ENCODE measurements at places on chromosomes 12 and 14. TPM values are rescaled to one million over a fixed set of nuclear protein-coding genes. Genes with fewer than 3 reads are reported as not detected.
A peak's percentile ranks its signal among the peaks of the same experiment; 100 is the strongest.

Gene PCED1B
- 59.7 TPM for total RNA-seq

Gene PYGL
- not detected for total RNA-seq

Gene GLI1
- total RNA-seq: 0.94 TPM

Gene KITLG
- 0.12 TPM for total RNA-seq

Gene SSPN
- total RNA-seq: not detected

- H3K36me3 ChIP-seq: peaks cover 27% of the 10 kb centered on the region
- peaks cover under 1% of the 10 kb centered on the region for H3K27me3 ChIP-seq
- DNase-seq: no peak
- H3K4me1 ChIP-seq: peaks cover 23% of the 10 kb centered on the region
- peak overlapping the region; percentile 86 for H3K27ac ChIP-seq
Measured at GRCh38 chr12:57604992-57605810, 577 bp downstream of the DTX3 start.

DNA sequence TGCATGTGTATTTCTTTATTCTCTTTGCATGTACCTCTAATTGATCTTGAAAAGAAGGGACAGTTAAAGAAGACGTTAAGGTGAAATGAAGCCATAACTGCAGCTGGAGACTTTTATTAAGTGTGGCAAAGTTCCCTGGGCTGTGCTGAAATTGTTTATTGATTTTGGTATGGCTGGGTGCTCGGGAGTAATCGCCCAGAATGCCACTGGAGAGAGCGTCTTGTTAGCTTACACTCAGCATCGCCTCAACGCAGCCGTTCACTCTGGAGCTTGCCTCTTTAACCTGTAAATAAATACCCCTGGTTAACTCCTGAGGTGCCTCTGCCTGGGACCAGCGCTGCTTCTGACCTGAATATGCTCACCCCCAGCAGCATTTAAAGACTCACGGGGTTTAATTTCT, 98.6 kb downstream of the GPATCH2L start:
- no peak overlapping the region for H3K4me3 ChIP-seq
- no peak overlapping the region for H3K27ac ChIP-seq
- peaks cover 2% of the 10 kb centered on the region for H3K27me3 ChIP-seq
- H3K4me1 ChIP-seq: no peaks in the 10 kb centered on the region

- no peak overlapping the region for H3K27ac ChIP-seq
- H3K36me3 ChIP-seq: no peaks in the 10 kb centered on the region
- H3K4me3 ChIP-seq: no peak overlapping the region
- no peaks in the 10 kb centered on the region for H3K27me3 ChIP-seq
Measured at GRCh38 chr12:77204083-77204482, 138.7 kb upstream of the E2F7 start.

DNA sequence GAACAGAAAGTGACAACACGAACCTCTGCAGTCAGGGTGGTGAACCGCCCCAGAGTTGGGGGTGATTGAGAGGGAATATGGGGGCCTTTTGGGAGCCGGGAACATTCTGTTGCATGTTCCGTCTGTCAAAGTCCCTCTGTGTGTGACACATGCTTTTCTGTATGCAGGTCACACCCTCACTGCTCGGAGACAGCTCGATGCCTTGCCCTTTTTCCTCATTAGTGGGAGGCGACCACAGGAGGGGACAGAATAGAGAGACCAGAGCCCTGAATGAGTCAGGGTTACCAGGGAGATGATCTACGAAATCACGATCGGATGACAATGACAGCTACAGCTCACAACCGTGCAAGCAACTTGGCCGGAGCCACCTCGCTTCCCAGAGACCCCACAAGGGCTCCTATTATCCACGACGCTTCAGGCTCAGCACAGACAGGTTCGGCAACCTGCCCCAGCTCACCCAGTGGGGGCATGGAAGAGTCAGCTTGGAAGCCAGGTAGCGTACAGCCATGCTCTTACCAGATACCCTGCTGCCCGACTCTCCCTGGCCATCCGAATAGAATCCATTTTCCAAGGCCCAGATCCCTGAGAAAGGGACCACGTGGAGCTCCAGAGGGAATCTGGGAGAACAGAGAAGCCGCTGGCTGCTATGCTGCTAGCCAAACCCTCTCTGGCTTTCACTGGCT, 38.8 kb downstream of the TESC start:
- peaks cover 3% of the 10 kb centered on the region for H3K36me3 ChIP-seq
- no peak overlapping the region for H3K4me3 ChIP-seq
- peaks cover 45% of the 10 kb centered on the region for H3K4me1 ChIP-seq

- H3K4me1 ChIP-seq: no peaks in the 10 kb centered on the region
- no peaks in the 10 kb centered on the region for H3K36me3 ChIP-seq
- no peaks in the 10 kb centered on the region for H3K27me3 ChIP-seq
- DNase-seq: no peak
- no peak overlapping the region for H3K4me3 ChIP-seq
- no peak overlapping the region for H3K27ac ChIP-seq
Measured at GRCh38 chr12:40733871-40734270, 41.6 kb downstream of the CNTN1 start.

DNA sequence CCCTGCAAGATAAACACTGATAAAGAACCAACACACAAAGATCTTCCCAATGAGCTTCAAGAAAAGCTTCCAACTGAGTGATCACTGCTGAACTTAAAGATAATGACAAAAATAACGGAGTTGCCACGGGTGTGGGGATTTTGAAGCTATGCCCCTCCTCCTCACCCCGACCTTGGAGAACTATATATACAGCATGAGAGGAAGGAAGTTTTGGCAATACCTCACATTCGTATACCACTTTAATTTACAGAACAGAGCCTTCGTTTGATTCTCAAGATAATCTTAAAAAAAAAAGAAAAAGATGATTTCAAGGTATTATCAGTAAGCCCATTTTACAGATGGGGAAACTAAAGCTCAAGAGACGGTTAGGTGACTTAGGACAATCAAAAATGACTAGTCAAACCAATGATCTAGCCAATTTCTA, 715 bp downstream of the NEK9 start:
- H3K27me3 ChIP-seq: no peaks in the 10 kb centered on the region
- DNase-seq: peak; percentile 16
- H3K36me3 ChIP-seq: peaks cover 21% of the 10 kb centered on the region
- peak overlapping the region; percentile 98 for H3K4me3 ChIP-seq

- H3K4me1 ChIP-seq: no peaks in the 10 kb centered on the region
- DNase-seq: no peak
- H3K4me3 ChIP-seq: no peak overlapping the region
- no peak overlapping the region for H3K27ac ChIP-seq
Measured at GRCh38 chr14:54207476-54208462, 189.0 kb upstream of the CDKN3 start.

DNA sequence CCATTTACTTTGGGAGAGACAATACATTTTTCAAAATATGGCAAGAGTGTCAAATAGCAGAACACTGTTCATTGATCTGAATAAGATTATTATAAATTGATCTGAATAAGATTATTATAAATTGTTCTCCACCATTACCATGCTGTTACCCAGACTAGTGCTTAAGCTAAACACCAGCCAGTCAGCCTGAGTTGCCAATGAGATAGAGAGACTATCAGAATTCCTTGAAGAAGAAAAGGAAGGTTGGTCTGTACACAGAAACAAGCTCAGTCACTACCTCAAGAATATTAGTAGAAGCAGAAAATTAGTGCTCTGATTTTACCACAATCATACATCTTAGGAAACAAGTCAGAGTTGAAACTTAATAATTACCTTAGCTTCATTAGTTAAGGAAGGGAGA, 469.8 kb downstream of the FOXG1 start:
- no peaks in the 10 kb centered on the region for H3K4me1 ChIP-seq
- DNase-seq: no peak
- H3K4me3 ChIP-seq: no peak overlapping the region
- no peak overlapping the region for H3K27ac ChIP-seq
- no peaks in the 10 kb centered on the region for H3K36me3 ChIP-seq

All from activated CD4-positive, alpha-beta T cell treated with anti-CD3 and anti-CD28 coated beads, Interleukin-2, amount 10 ng/mL, durations not matched to agents 7 days and 5 days (primary cell).